Pancreas (tissue), 10 donors: ENCODE measurements at places on chromosomes 16 and 17. TPM values are rescaled to one million over a fixed set of nuclear protein-coding genes. Genes with fewer than 3 reads are reported as not detected.

- no peaks in the 10 kb centered on the region for H3K27me3 ChIP-seq
- no peaks in the 10 kb centered on the region for H3K4me1 ChIP-seq
- DNase-seq, result peak; percentile 38
- H3K27ac ChIP-seq, result no peak overlapping the region
- H3K4me3 ChIP-seq, result no peak overlapping the region
Observed at GRCh38 chr17:77528516-77529327, 388.0 kb downstream of the SEC14L1 start.

- no peak overlapping the region for H3K4me3 ChIP-seq
- H3K36me3 ChIP-seq, result peaks cover 34% of the 10 kb centered on the region
- H3K27ac ChIP-seq, result no peak overlapping the region
- no peaks in the 10 kb centered on the region for H3K27me3 ChIP-seq
- no peaks in the 10 kb centered on the region for H3K4me1 ChIP-seq
- DNase-seq, result no peak
Observed at GRCh38 chr17:12113156-12113555, 92.5 kb downstream of the MAP2K4 start.

DNA sequence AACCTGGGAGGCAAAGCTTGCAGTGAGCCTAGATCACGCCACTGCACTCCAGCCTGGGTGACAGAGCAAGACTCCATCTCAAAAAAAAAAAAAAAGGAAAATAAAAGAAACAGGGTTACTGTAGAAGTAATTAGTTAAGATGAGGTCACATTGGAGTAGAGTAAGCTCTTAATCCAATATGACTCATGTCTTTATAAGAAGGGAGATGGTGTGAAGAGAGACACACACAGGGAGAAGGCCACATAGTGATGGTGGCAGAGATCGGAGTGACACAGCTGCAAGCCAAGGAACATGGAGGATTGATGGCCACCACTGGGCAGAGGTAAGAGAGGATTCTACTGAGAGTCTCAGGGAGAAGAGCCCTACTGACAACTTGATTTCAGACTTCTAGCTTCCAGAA lies 15.3 kb upstream of the SLFN5 start:
- H3K4me3 ChIP-seq, result no peak overlapping the region
- H3K27ac ChIP-seq, result no peak overlapping the region
- H3K27me3 ChIP-seq, result no peaks in the 10 kb centered on the region
- no peak for DNase-seq
- no peaks in the 10 kb centered on the region for H3K36me3 ChIP-seq

DNA sequence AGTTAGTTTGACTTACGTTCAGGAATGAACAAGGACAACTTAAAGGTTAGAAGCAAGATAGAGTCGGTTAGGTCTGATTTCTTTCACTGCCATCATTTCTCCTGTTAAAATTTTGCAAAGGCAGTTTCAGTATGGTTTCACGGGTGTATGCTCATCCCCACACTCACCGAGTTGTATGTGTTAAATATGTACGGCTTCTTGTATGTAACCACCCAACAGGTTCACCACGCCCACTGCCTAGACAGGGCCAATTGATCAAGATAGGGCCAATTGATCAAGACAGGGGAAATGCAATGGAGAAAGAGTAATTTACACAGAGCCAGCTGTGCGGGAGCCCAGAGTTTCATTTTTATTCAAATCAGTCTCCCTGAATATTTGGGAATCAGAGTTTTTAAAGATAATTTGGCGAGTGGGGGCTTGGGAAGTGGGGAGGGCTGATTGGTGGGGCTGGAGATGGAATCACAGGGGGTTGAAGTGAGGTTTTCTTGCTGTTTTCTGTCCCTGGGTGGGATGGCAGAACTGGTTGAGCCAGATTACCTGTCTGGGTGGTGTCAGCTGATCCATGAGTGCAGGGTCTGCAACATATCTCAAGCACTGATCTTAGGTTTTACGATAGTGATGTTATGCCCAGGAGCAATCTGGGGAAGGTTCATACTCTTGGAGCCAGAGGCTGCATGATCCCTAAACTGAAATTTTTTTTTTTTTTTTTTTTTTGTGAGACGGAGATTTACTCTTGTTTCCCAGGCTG lies 62.4 kb upstream of the PLCG2 start:
- no peaks in the 10 kb centered on the region for H3K36me3 ChIP-seq
- no peaks in the 10 kb centered on the region for H3K4me1 ChIP-seq
- H3K27me3 ChIP-seq, result no peaks in the 10 kb centered on the region

The KREMEN2 gene
- total RNA-seq, result 0.32 TPM

The AOC3 gene
- 9.5 TPM for total RNA-seq

DNA sequence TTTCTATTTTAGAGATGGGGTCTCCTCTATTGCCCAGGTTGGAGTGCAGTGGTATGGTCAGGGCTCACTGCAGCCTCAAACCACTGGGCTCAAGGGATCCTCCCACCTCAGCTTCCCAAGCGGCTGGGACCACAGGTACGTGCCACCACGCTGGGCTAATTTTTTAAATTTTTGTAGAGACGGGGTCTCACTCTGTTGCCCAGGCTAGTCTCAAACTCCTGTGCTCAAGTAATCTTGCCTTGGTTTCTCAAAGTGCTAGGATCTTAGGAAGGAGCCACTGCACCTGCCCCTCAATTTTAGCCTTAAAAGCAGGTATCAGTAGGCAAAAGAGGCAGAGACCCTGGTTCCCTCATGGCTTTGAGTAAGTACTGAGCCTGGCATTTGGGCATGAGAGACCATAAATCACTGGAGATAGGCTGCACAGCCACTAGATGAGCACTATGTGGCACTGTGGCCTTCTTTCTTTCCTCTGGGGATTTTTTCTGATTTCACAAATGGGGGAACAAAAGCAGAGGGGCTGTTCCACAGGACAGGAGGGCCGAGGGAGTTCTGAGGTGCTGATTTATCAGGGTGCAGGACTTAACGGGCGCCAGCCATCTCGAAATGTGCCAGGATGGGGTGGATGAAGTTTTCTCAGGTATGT lies 82.2 kb downstream of the PLXDC1 start:
- no peaks in the 10 kb centered on the region for H3K27me3 ChIP-seq
- H3K4me3 ChIP-seq, result no peak overlapping the region
- H3K36me3 ChIP-seq, result no peaks in the 10 kb centered on the region
- no peaks in the 10 kb centered on the region for H3K4me1 ChIP-seq
- peak; percentile 13 for DNase-seq

DNA sequence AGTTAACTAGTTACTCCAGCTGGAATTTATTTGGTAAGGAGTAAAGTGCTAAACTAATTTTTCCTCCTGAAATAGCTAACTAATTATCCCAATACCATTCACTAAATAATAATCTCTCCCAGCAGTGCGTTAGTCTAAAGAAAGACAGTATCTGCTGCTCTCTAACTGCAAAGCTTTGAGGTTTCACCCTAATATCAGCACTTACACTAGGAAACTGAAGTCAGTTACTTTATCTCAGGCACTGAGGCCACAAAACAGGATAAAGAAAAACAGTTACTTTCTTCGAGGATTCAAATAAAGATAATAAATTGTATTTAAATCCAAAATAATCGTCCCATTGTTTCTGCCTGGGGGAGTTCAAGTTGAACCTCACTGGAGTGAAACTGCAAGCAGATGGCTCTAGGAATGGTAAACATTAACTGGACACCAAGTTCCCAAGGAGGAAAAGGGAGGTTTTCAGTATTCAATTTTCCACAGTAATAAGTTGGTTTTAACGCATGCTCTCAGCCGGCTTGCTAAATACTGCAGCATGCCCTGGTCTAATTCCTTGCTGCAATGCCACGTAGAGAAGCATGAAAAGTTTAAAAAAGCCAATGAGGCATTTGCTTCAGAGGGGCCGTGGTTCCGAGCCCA lies 20.0 kb upstream of the FOXJ1 start:
- no peak for DNase-seq
- no peaks in the 10 kb centered on the region for H3K27me3 ChIP-seq
- no peaks in the 10 kb centered on the region for H3K4me1 ChIP-seq
- no peak overlapping the region for H3K27ac ChIP-seq
- no peak overlapping the region for H3K4me3 ChIP-seq

DNA sequence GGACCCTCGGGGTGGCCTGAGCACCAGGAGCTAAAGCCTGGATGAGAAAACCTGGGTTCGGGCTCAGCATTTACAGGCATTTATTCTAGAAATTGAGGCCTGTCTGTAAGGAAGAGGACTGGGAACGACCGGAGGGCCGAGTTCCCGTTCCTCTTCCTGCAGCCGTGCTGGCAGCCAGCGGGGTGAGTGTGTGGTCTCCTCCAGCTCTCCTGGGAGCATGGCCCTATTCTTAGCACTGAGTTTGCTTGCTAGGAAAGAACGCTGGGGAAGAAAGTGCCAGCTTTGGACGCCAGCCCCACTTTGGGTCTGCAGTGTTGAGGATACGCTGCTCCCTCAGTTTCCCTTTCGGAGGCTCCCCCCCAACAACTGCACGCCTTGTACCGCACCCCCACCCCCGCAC lies 49.6 kb downstream of the MGAT5B start:
- H3K36me3 ChIP-seq, result no peaks in the 10 kb centered on the region
- no peaks in the 10 kb centered on the region for H3K4me1 ChIP-seq
- no peaks in the 10 kb centered on the region for H3K27me3 ChIP-seq
- no peak for DNase-seq
- no peak overlapping the region for H3K4me3 ChIP-seq

The COG1 gene
- total RNA-seq, result 24.4 TPM

The EVPLL gene
- not detected for total RNA-seq

The FBXW10B gene
- 0.31 TPM for total RNA-seq

The WIPF2 gene
- total RNA-seq, result 16.4 TPM
